ENCODE measurements at places on chromosomes 3 and 15.

GRCh38 chr3:184648636-184649035 is 63.2 kb downstream of the MAGEF1 start:
- no peak for DNase-seq

- DNase-seq, result no peak
Measured at GRCh38 chr3:10015461-10015904, 10.8 kb upstream of the FANCD2 start.

- no peak for DNase-seq
Measured at GRCh38 chr15:99390667-99391066, 139.4 kb downstream of the LRRC28 start.

- no peak for DNase-seq
Measured at GRCh38 chr15:99682455-99682854, 50.8 kb downstream of the LYSMD4 start.

DNA sequence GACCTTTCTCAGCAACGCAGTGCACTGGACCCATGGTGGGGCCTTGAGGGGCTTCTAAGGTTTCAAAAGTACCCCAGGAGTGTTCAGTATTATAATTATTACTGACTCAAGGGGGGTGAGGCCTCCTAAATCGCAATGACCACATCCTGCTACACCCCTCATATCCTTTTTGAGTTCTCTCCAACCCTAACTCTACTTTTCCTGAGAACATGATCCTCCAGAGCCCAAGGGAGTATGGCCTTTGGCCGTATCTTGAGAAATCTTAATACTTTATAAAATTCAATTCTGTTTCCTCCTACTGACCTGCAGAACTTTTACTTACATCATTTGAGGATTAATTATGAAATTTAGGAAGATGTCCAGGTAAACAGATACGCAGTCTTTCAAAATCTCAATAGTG is 30.4 kb upstream of the RARRES1 start:
- DNase-seq, result no peak

DNA sequence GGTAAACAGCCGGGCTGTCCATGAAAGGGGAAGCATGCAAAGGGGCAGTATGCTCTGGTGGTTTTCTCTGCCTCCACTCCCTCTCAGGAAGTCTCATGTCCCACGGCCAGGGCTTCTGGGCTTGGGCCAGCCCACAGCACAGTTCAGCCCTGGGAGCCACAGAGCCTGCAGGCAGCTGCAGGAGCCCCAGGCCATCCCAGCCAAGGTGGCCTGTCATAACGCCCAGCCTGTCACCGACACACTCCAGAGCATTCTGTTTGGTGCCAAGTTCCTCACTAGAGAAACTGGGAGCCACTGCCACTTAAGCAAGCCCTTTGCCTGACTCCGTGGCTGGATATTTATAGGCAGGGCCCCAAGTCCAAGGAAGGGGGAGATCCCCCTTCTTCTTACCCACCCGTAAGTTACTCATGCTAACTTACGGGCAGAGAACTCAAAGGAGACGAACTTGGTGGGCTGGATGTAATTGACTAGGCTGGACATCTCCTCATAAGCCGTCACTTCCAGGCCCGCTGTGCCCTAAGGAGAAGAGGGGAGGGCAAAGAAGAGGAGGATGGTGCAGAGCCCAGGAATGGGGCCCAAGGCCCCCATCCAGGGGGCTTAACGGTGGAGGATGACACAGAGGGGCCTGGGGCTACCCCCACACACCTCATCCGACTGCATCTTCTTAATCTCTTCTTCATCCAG is 11.7 kb downstream of the PLCB2 start:
- DNase-seq, result no peak

DNA sequence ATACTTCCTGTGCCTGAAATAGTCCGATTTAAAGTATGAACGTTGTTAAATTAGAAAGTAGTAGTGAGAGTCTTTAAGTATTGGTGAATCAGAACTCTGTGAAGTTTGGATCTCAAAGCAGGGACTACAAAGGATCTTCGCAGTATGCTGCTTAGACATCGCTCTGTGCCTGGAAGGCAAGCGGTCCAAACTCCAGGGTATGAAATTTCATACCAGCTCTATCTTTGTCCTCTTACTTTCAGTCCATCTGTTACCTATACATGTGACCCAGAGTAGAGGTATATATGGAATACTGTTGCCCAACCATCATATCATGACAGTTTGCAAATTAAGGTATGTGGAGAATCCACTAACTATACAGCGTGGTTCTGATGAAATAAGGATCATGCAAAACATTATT is 34.5 kb downstream of the VPS8 start:
- DNase-seq, result no peak

- no peak for DNase-seq
Measured at GRCh38 chr15:35880896-35881295, 334.9 kb upstream of the DPH6 start.

DNA sequence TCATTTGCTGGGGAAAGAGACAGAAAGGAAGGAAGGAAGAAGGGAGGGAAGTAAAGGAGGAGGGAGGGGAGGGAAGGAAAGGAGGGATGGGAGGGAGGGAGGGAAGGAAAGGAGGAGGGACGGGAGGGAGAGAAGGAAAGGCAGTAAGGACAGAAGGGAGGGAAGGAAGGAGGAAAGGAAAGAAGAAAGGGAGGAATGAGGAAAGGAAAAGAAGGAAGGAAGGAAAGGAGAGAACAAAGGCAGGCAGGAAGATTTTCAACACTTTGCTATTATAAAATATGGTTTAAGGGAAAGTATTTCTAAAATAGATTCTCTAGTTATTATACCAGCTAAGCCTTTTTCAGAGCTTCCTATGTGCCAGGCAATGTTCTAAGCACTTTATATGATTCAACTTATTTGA is 278.0 kb upstream of the LYSMD4 start:
- no peak for DNase-seq

DNA sequence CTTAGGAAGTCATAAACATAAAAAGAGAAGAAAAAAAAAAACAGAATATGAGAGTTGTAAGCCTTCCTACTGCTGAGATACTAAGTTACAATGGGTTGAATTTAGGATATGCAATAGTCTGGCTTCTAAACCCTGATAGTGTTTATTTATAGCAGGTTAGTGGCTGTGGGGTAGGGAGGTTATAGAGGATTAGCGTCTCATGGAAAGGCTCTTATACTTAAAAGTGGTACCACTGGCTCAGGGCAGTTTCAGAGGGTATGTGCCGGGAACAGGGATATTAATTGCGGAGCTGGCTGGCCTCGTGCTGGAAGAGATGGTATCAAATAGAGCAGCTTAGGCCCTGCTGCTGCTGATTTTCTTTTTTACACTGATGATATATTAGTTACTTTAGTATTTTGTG is 60.8 kb downstream of the PFN2 start:
- no peak for DNase-seq

- DNase-seq, result peak; percentile 93
Measured at GRCh38 chr3:15858547-15859506, 61.0 kb upstream of the ANKRD28 start.

DNA sequence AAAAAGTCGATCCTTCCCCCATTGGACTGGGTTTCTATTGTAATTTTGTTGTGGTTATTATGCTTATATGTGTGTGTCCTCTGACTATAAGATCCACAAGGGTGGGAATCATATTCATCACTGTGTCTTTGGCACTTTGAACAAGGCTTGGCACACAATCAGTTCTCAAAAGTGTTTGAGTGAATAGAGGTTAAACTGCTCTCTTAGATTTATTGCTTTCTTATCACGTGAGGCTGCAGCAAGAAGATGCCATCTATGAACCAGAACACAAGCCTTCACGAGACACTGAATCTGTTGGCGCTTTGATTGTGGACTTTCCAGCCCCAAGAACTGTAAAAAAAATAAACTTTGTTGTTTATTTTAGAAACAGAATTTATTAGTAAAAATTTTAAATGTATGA is 295.0 kb upstream of the MDFIC2 start:
- DNase-seq, result no peak

- DNase-seq, result no peak
Measured at GRCh38 chr3:193560091-193560490, 5.4 kb upstream of the ATP13A4 start.

GRCh38 chr3:59249004-59249403 is 199.2 kb upstream of the CFAP20DC start:
- no peak for DNase-seq

- DNase-seq, result no peak
Measured at GRCh38 chr15:98682992-98683701, 34.8 kb downstream of the IGF1R start.

- DNase-seq, result no peak
Measured at GRCh38 chr3:12818773-12819172, 22.3 kb downstream of the CAND2 start.

- DNase-seq, result no peak
Measured at GRCh38 chr3:16311960-16312451, 47.0 kb downstream of the OXNAD1 start.

- DNase-seq, result no peak
Measured at GRCh38 chr3:17602126-17602525, 140.3 kb downstream of the TBC1D5 start.

- peak; percentile 90 for DNase-seq
Measured at GRCh38 chr3:131796558-131797198, 238.1 kb downstream of the CPNE4 start.

DNA sequence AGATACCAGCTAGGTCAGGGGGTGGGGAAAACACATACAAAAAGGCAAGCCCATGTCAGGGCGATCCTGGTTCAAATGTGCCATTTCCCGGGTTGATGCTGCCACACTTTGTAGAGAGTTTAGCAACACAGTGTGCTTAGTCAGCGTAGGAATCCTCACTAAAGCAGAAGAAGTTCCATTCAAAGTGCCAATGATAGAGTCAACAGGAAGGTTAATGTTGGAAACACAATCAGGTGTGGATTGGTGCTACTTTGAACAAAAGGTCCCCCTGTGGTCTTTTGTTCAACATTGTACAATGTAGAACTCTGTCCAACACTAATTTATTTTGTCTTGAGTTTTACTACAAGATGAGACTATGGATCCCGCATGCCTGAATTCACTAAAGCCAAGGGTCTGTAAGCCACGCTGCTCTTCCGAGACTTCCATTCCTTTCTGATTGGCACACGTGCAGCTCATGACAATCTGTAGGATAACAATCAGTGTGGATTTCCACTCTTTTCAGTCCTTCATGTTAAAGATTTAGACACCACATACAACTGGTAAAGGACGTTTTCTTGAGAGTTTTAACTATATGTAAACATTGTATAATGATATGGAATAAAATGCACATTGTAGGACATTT is 28.9 kb downstream of the TPM1 start:
- DNase-seq, result no peak

DNA sequence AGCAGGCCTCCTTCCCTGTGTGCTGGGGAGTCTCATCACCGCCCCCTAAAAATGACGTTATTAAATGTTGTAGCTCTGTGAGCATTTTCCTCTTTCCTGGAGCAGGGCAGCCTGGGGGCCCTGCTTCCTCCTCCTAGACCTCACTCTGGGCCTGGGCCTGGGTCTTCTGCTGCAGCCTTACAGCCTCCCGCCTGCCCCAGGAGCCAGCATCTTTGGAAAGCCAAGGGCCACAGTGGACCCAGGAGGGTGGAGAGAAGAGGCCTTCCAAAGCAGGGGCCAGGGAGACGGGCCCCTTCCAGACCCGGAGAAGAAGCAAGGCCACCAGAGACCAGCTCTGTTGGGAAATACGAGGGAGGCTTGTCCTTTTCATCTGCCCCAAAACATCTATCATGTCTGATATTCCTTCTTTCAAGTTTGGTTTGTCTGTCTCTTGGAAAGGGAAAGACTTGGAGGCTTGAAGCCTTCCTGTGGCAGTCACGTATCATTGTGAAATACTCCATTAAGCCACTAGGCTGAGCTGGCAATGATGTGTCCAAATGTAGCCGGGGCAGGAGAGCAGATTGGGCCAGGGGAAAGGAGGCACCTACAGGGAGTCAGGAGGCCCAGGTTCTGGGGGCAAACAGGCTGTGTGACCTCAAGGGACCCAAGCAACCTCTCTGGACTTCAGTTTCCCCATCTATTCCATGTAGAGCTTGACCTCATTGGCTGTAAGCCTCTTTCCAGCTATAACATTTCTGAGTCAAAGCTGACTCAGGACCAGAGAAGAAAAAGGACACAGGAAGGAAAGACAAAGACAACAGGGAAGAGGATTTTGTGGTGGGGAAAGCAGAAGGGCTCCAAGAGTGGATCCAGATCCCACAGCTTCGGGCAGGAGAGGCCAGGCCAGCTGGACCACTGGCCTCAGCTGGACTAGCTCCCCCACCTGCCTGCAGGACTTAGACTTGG is 31.1 kb downstream of the CYP11A1 start:
- no peak for DNase-seq
